ENCODE measurements at places on chromosomes 13 and 19. TPM values are rescaled to one million over a fixed set of nuclear protein-coding genes. Genes with fewer than 3 reads are reported as not detected.

- DNase-seq: peak; percentile 65
Observed at GRCh38 chr19:49570138-49570856, 10.1 kb downstream of the NOSIP start.

DNA sequence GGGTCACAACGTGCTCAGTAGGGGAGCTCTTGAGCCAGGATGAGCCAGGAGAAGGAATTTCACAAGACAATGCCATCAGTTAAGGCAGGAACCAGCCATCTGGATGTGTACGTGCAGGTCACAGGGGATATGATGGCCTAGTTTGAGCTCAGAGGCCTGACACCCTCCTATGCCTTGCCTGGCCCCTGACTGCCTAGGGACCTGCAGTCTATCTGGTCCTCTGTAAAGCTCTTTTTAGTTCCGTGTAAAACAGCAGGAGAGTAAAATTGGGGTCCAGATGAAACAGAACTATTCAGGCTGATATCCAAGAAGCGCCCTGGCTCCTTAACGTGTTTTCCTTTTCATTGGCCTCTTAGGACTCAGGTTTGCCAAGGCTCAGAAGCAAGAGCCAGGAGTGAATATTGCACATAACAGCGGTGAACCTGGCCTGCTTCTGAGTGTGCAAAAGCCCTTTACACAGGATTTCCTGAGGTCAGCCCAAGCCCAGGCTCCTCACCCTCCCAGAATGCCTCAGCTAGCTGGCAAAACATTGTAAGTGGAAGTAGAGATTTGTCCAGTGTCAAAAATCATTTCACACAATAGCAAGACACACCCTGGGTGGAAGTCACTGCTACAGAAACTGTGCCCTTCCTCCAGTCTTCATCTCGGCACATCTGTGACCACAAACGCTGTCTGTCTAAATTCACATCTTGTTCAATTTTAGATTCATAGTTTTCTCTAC, 777.2 kb downstream of the UQCRFS1 start:
- no peak for DNase-seq

Gene FCAR
- 2.2 TPM for total RNA-seq

DNA sequence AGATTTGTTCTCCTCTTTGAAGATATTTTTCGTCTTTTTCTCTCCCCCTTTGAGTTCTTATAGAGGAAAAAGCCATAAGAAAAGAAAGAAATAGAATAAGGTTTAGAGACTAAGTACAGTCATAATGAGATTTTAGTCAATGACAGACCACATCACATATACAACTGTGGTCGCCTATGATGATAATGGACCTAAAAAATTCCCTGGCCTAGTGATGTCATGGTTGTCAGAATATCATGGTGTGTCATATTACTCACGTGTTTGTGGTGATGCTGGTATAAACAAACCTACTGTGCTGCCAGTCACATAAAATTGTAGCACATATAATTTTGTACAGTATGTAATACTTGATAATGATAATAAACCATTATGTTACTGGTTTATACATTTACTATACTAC, 1096.1 kb downstream of the OLFM4 start:
- no peak for DNase-seq

Gene DLL3
- total RNA-seq: not detected

- no peak for DNase-seq
Observed at GRCh38 chr13:35964863-35965180, 166.4 kb downstream of the DCLK1 start.

DNA sequence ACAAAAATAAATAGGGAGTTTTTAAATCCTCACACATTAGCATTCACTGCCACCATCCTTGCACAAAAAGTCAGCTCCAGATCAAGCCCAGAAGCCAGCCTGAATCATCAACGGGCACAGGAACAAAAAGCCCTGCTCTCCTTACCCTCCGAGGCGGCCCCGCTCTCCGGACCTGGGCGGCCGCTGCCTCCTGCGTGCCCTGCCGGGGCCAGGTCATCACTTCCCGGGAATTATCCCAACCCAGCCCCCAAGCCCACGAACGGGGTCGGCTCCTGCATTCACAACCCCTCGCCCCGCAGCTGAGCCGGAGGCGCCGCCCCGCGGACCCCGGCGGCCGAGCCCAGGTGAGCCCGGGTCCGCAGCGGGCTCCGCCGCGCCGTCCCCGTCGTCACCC, 754 bp downstream of the DNAJB1 start:
- no peak for DNase-seq

- DNase-seq: peak; percentile 27
Observed at GRCh38 chr19:58582985-58583384, 9.8 kb upstream of the MZF1 start.
